ENCODE measurements at places on chromosomes 1 and 21.

DNA sequence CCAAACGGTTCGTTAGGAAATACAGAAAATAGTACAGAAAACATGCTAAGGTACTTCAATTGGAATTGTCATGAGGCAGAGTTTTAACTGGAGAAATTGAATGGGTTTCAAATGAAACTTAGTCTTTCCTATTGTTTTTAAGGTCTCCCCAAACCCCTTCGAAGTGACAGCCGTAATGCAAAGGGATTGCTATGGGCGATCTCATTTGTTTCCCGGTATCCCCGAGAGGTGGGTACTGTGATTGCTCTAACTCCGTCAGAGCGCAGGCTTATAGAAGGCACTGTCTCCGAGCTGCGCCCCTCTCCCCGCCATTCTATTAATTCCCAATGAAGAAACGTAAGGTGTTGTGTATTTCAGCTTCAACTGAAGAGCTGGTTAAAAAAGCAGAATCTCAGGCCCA, 22.0 kb upstream of the RNF187 start:
- DNase-seq = no peak

- DNase-seq = no peak
Observed at GRCh38 chr21:36820176-36821031, 121.5 kb downstream of the SIM2 start.

- no peak for DNase-seq
Observed at GRCh38 chr1:203914292-203914691, 52.9 kb downstream of the SNRPE start.

- peak; percentile 52 for DNase-seq
Observed at GRCh38 chr1:15501208-15502032, 22.6 kb downstream of the CASP9 start.

DNA sequence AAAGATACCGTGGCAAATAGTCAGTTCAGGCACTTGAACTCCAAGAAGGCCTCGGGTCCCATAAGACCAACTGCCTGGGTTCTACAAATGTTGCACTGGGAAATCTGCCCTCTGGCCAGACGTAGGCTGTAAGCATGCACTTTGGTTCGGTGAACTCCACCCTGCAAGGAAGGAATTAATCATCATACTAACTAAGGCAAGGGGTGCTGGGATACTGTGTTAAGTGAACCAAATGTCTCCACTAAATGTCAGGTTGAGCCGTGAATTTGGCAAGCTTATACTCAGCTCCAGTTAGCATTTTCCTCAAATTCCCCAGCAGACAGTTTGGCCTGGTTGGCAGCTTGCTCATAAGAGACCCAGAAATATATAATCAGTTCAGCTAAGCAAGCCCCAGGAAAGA, 385.9 kb downstream of the GPATCH2 start:
- no peak for DNase-seq

DNA sequence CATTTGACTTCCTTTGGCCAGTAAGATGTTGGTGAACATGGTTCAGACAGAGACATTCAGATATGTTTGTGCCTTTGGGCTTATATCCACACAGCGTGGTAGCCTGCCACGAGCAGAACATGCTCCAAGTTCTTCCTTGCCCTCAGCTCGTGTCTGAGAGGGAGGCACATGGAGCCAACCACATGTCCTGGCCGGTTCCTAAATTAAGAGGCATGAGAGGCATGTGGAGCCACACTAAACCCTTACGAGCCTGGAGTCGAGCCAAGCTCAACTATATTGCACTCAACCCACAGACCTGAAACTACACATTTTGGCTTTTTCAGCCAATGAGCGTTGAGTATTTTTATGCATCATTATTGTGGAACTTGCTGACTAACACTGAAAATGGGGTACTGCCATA, 133.7 kb upstream of the KCNK1 start:
- DNase-seq = no peak

GRCh38 chr1:219422811-219423598, 189.9 kb downstream of the ZC3H11B start:
- no peak for DNase-seq

DNA sequence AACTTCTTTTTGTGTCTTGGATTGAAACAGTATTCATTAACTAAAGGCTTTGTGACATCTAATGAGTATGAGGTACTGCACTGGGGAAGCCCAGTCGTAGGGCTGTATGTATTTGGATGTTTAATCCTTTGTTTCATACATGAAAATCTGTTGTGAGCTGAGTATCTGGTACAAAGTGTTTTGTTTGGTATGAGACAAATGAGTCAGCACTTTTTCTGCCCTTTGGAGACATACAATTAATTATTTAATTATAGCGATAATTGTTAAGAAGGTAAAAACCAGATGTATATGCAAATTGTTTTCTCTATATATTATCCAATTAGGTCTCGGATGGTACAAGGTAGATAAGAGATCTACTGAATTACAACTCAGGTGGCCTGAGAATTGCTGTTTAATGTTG, 36.3 kb downstream of the MARK1 start:
- DNase-seq = no peak

DNA sequence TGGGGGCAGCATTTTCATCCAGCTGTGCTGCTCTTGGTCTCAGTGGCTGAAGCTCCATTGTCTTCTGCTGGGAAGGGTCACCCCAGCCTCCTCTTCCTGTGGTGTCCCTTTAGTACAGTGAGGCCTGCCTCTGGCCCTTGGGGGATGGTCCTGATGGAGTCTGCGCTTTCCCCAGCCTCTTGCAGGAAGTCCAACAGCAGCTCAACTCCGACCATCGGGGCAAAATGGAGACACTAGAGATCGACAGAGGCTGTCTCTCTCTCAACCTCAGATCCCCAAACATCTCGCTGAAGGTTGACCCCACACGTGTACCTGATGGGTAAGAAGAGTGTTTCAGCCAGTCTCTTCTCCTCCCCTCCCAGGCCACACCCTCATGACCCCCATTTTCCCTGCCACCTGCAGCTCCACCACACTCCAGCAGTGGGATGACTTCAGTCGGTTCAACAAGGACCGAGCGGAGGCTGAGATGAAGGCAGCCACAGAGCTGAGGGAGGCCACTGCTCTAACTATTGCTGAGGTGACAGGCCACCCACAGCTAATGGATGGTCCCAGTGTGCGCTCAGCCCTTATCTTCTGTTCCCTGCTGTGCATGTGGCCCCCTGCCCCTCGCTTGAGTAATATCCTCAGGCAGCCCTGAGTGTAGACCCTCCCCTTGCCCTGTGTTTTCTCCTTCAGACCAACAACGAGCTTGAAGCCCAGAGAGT, 2.0 kb upstream of the ADPRS start:
- no peak for DNase-seq
